ENCODE measurements at places on chromosomes 5 and 9.
A peak's percentile ranks its signal among the peaks of the same experiment; 100 is the strongest.

GRCh38 chr5:134440201-134440755 lies 28.6 kb upstream of the CDKN2AIPNL start:
- H3K27ac ChIP-seq = no peak overlapping the region
- no peak for DNase-seq
- no peaks in the 10 kb centered on the region for H3K27me3 ChIP-seq
- H3K4me3 ChIP-seq = no peak overlapping the region
- H3K4me1 ChIP-seq = peaks cover 17% of the 10 kb centered on the region

DNA sequence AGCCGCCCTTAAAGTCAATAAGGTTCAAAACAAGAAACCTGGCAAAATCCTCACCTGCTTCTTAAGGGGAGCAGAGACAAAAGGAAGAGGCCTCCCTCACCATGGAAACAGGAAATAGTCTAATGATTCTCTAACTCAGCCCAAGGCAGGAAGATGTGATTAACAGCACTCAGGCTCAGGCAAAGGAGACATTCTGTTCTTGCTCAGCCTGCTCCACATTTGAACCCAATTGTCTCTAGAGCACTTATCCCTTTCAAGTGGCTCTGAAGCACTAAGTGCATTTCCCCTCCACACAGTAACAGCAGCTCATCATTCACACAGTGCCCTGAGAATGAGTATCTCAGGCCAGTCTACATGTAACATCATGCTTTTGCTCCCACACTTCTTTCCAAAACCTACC lies 72.3 kb downstream of the NIPSNAP3B start:
- H3K27ac ChIP-seq = no peak overlapping the region
- no peaks in the 10 kb centered on the region for H3K36me3 ChIP-seq
- no peaks in the 10 kb centered on the region for H3K27me3 ChIP-seq
- H3K4me3 ChIP-seq = no peak overlapping the region
- DNase-seq = no peak

DNA sequence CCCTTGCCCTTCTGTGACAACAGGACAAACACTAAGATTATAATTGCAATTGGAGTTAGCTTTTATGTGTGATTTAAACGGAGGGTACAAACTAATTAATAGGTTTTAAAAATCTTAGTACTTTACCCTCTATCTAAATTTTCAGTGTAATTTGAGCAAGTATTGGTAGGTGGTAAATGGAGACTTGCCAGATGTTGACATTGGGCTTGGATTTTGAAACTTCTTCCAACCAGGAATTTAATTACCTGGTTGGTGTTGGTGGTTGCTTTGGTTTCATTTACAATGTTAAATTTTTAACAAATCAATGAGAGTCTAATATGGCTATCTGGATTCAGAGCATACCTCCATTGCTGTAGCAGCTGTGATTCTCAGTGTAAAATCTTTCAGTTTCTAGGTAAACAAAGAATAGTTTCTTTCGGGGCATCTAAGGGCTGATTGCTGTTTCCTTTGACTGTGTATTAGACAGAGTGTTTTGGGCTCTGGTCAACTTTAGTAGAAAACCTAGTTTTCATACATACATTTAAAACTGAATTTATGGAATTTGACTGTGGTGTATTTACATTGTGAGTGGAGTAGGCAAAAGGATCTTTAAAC lies 1.9 kb downstream of the DAPK1 start:
- H3K27ac ChIP-seq = no peak overlapping the region
- H3K27me3 ChIP-seq = peaks cover 59% of the 10 kb centered on the region
- H3K36me3 ChIP-seq = no peaks in the 10 kb centered on the region
- H3K4me1 ChIP-seq = peaks cover 15% of the 10 kb centered on the region

GRCh38 chr9:660227-660626 lies 181.3 kb upstream of the DMRT1 start:
- no peaks in the 10 kb centered on the region for H3K27me3 ChIP-seq
- DNase-seq = no peak
- H3K4me1 ChIP-seq = peaks cover 10% of the 10 kb centered on the region
- H3K4me3 ChIP-seq = no peak overlapping the region
- H3K27ac ChIP-seq = no peak overlapping the region

DNA sequence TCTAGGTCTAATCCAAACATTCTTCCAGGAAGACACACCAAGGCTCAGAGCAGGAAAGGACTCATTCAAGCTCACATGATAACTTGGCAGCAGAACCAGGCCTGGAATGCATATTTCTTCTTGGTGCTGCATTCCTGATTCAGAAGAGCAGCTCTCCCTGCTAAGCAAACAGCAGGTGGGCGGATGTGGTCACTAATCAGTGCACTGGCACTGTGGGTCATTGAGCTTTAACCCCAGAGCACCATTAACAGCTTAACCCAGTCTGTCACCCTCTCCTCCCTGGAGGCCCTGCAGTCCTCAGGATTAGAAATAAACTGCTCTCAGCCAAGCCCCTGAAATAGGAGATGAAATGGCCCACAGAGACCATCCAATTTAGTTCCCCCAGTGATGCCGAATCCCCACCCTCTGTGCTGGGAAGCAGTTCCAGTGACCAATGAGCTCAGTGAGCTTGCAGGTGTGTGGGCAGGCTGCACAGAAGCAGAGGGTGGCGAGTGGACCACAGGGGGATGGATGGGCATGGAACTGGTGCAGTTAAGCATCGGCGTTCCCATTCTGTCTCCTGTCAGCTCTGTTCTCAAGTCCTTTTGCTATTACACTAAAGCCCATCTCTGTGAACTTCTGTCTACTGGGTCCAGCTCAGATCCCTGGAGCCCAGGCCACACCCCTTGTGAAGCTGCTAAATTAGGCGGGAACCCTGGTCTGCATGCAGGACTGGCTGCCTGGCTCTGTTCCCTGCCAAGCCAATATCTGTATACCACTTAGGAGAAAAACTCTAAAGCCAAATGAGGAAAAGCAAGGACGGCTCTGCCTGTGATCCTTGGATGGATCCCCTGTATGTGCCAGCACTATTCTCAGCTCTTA lies 16.6 kb upstream of the MEGF9 start:
- no peak for DNase-seq
- H3K27ac ChIP-seq = no peak overlapping the region
- peaks cover 9% of the 10 kb centered on the region for H3K4me1 ChIP-seq
- H3K4me3 ChIP-seq = no peak overlapping the region
- H3K27me3 ChIP-seq = no peaks in the 10 kb centered on the region
- no peaks in the 10 kb centered on the region for H3K36me3 ChIP-seq

DNA sequence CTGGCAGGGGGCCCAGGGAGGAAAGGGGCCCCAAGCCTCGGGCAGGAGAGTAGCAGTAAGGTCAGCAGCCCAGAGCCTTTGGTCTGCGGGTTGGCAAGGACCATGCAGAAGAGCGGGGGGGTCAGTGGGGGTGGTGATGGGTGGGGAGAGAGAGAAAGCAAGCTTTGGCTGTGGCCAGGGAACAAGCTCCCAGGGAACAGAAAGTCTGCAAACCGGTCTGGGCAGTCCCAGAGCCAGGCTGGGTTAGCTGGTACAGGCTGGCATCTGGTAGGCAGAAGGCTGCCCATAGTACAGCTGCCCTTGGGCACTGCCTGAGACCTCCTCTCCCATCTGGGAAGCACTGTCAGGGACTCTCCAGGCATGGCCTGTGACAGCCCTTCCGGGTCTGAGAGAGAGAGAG lies 10.5 kb upstream of the EPB41L4B start:
- H3K4me1 ChIP-seq = no peaks in the 10 kb centered on the region
- no peak overlapping the region for H3K4me3 ChIP-seq
- H3K36me3 ChIP-seq = no peaks in the 10 kb centered on the region
- no peak overlapping the region for H3K27ac ChIP-seq
- no peak for DNase-seq

DNA sequence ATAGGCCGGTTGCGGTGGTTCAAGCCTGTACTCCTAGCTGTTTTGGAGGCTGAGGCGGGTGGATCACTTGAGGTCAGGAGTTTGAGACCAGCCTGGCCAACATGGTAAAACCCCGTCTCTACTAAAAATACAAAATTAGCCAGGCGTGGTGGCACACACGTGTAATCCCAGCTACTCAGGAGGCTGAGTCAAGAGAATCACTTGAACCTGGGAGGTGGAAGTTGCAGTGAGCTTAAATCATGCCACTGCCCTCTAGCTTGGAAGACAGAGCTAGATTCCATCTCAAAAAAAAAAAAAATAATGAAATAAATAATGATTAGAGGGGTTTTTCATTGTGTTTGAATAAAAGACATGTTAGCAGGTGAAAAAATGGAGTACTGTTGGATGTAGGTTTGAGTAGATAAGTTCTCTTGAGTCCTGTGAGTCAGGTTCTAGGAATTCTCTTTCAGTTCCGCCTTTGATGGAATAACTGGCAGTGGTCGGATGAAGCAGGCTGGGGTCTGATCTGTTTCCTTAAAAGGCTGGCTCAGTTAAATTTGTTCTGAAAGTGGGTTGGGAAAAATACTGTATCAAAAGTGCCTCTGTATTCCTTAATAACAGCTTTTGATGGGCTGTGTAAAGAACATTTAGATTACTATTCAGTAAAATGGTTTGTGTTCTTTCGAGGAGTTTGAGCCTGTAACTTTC lies 73.2 kb downstream of the AOPEP start:
- peaks cover 39% of the 10 kb centered on the region for H3K36me3 ChIP-seq
- H3K4me1 ChIP-seq = peaks cover 21% of the 10 kb centered on the region
- H3K27me3 ChIP-seq = no peaks in the 10 kb centered on the region

GRCh38 chr5:180103487-180104167 lies 32.1 kb upstream of the RNF130 start:
- H3K36me3 ChIP-seq = no peaks in the 10 kb centered on the region
- DNase-seq = no peak
- no peak overlapping the region for H3K27ac ChIP-seq
- peaks cover 8% of the 10 kb centered on the region for H3K27me3 ChIP-seq

DNA sequence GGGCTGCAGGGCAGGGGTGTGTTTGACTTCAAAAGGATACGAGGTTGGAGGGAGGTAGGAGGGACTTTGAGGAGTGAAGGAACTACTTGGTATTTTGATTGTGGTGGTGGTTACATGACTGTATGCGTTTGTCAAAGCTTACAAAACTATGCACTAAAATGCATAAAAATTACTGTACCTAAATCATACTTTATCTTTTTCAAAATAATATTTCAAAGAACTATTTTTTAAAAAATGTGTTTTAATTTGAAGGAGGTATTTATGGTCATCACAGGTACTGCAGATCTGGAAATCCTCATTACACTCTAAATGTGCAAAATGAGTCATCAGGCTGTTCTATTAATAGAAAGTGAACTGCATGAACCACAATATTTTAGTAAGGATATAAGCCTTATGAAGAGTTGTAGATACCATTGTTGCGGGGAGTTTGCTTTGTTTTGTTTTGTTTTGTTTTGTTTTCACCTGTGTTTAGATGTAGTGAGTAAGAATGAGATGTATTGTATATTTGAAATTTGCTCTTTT lies 116.9 kb downstream of the ARRDC3 start:
- H3K4me3 ChIP-seq = peak overlapping the region; percentile 4
- peaks cover 20% of the 10 kb centered on the region for H3K4me1 ChIP-seq
- H3K36me3 ChIP-seq = no peaks in the 10 kb centered on the region
- no peak overlapping the region for H3K27ac ChIP-seq
- no peaks in the 10 kb centered on the region for H3K27me3 ChIP-seq
- no peak for DNase-seq

- no peak overlapping the region for H3K4me3 ChIP-seq
- H3K36me3 ChIP-seq = peaks cover 19% of the 10 kb centered on the region
Measured at GRCh38 chr9:37876376-37876775, 27.6 kb downstream of the SLC25A51 start.

DNA sequence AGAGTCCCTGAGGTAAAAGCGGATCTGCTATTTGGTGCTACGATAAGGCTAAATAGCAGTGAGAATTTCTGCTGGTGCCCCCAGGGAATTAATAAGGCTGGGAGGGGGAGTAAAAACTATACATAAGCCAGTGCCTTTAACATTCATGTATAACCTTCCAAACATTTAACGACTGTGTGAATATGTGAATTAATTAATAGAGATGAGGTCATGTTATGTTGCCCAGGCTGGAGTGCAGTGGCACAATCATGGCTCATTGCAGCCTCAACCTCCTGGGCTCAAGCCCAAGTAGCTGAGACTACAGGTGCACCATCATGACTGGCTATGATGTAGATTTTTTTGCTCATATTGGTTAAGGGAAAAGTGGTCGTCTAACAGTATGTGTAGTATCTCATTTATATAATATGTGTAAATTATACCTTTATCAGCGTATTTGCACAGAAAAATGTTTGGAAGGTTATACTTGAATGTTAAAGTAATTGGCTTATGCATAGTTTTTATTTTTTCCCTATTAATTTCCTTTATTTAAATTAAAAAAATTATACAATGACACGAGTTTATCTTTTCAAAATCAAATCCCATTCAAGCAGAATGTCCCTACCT lies 64.6 kb downstream of the EHMT1 start:
- peaks cover 18% of the 10 kb centered on the region for H3K36me3 ChIP-seq
- H3K4me3 ChIP-seq = no peak overlapping the region
- no peaks in the 10 kb centered on the region for H3K27me3 ChIP-seq
- peaks cover 31% of the 10 kb centered on the region for H3K4me1 ChIP-seq
- H3K27ac ChIP-seq = no peak overlapping the region

- no peak overlapping the region for H3K27ac ChIP-seq
- H3K27me3 ChIP-seq = no peaks in the 10 kb centered on the region
- H3K4me3 ChIP-seq = no peak overlapping the region
- H3K36me3 ChIP-seq = peaks cover 38% of the 10 kb centered on the region
- DNase-seq = no peak
Measured at GRCh38 chr5:39020458-39020857, 53.7 kb downstream of the RICTOR start.

DNA sequence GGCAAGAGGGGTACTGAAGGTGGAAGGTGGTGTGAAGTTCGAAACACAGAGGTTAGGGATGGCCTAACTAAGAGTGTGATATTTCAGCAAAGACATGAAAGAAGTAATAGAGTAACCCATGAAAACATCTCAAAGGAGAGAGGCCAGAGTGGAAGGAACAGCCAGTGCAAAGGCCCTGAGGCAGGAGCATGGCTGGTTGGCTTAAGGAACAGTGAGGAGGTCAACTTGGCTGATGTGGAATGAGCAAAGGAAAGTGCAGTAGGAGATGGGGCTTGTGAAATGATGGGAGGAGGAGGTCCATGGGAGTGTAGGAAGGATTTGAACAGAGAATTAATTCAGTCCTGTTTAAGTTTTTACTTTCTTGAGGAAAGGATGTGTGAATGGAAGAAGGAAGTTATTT lies 178.3 kb upstream of the ZNF608 start:
- H3K4me3 ChIP-seq = no peak overlapping the region
- peaks cover 7% of the 10 kb centered on the region for H3K27me3 ChIP-seq
- H3K4me1 ChIP-seq = no peaks in the 10 kb centered on the region
- no peaks in the 10 kb centered on the region for H3K36me3 ChIP-seq
- DNase-seq = no peak

DNA sequence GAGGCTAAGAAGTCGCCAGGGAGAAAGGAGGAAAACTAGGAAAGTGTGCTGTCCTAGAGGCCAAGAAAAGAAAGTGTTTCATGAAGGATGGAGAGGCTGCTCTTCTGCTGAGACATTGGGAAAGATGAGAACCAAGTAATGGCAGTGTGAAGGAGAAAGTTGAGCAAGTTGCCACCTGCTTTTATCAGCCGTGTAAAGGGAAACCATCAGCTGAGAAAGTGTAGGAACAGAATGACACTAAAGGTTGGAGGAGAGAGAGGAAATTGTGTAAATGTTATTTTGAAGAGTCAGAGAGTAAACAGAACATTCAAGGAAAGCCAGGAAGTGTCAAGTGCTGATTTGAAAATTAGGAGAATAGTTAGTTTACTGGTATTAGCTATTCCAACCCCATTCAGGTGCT lies 125.0 kb downstream of the CEMIP2 start:
- peaks cover 12% of the 10 kb centered on the region for H3K4me1 ChIP-seq
- H3K4me3 ChIP-seq = no peak overlapping the region

GRCh38 chr9:138052635-138053320 lies 175.2 kb downstream of the CACNA1B start:
- H3K36me3 ChIP-seq = no peaks in the 10 kb centered on the region
- H3K4me3 ChIP-seq = no peak overlapping the region
- no peak for DNase-seq
- no peak overlapping the region for H3K27ac ChIP-seq
- no peaks in the 10 kb centered on the region for H3K4me1 ChIP-seq
